ENCODE measurements at places on chromosomes 2 and 18.

- DNase-seq, result no peak
These were observed 65.1 kb downstream of the ADD2 start for GRCh38 chr2:70702711-70703395.

GRCh38 chr2:73746015-73746876, 9.1 kb upstream of the TPRKB start:
- DNase-seq, result no peak

GRCh38 chr2:201403880-201404279, 46.7 kb upstream of the FLACC1 start:
- peak; percentile 71 for DNase-seq

DNA sequence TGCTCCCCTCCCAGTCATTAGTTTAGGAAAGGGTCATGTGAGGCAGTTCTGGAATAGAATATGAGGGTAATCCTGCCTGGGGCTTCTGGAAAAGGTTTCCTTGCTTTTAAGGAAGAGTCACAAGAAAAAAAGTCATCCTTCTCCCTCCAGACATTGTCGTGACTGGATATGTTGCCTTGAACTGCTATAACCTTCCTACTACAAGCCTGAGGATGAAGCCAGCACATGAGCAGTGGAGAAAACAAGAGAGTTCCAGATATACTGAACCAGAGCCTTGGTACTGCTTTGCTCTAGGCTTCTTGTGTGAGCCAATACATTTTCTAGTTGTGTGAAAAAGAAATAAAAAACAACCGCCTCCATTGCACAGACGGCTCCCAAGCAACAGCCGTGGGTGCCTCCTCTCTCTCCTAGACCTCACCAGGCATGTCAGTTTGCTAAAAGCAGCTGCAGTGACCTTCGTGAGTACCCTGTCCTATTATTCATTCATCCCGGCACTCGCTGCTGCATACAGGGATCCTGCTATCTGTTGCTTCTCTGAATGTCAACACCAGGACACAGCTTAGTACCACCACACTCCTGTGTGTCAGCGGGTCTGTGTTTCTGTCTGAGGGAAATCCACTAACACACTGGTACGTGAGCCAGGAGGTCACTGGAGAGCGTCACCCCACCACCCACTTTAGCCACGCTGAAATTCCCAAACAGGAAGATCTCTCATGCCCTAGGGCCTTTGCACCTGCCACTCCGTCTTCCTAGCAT, 186.7 kb downstream of the KLHL29 start:
- no peak for DNase-seq

- no peak for DNase-seq
These were observed 30.7 kb downstream of the CNGA3 start for GRCh38 chr2:98376996-98377395.

DNA sequence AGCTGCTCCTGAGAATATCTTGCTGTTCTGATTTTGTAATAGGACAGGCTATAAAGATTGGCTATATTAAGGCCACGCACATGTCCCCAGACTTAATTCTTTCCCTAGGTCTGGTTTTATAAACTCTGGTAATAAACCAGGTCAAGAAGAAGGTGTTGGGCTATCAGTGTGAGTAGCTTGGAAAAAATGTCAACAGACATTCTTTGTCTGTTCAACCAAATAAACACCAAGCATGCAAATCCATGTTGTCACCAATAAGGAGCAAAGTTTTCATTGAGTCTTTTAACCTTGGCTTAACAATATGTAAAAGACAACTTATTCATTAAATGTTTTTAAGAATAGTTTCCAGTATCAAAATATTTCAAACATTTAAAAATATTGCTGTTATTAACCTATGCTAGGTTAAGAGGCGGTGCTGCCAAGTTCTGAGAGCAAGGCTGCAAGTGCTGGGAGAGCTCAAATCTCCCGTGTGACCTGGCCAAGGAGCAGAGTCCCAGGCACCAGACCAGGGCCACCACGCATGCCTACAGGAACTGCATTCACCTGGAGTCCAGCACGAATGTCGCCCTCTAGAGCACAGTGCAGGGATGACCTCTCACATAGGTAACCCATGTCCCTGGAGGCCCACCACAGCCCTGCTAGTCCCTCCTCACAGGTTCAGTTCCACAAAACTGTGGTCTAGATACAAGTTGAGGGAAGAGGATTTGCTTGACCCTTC, 120.5 kb upstream of the POU3F3 start:
- no peak for DNase-seq

DNA sequence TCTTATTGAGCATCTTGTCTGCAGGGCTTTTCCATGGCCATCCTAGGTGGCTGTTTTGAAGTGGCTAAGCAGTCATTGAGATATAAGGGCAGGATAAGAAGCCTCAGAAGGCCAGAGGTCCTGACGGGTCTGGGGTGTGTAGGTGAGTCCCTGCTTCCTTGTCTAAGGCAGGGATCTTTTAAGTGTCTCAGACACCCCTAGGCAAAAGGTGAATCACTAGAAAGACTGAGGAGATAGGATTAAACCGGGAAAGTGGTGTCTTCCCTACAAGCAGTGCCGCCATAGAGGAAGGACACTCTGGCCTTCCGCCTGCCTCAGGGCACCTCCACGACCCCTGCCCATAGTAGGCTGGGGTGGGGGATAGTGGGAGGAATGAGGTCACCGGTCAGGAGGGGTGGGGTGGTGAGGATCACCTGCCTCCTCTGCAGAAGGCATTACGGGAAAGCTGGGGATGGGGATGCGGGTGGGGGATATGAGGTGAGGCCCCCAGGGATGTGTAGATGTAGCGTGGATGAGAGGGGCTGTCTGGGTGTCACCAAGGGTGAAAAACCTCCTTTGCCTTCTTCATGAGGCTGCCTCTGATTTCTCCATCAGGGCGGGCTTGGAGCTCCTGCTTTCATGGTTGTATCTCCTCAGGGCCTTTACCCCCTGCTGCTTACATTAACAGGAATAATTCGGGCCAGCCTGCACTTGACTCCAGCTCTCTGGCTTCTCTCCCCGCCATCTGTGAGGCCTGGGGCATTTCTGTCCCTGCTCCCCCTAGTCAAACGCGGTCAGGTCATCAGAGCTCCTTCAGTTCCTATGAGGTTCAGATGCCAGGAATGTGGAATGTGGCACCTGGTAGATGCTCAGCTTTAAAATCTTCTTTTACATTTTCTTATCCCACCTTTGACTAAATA, 244.0 kb downstream of the DYSF start:
- no peak for DNase-seq

DNA sequence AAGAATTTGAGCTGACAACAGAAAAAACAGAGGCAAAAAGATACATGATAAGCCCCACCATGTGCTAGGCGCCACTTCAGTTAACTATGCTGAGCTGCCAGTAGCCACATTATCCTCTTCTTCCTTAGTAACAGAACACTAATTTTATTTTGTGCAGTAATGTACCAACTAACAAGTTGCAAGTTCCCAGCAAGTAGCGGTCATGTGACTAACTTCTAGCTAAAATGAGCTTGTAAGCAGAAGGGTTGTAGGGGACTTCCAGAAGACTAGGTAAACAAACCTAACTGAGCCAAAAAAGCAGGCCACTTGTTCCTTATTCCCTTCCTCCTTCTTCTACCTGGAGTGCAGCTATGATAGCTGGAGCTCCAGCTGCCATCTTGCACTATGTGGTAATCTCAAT, 75.5 kb downstream of the DTNB start:
- DNase-seq, result no peak

DNA sequence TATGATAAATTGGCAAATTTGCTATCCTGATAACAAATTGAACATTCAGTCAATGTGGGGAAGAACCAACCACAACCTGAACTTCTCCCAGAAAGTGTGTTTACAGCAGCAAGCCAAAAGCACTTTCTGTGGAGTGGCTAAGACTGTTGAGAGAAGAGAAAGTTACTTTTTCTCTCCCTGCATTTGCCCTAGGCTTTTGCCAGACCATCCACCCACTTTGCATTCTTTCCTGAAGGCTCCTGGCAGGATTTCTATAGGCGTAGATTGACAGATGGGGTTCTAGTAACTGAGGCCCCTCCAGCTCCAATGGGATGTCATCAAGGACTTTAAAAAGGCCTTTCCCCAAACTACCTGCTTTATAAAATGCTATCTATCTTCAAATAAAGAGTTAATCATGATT, 215.2 kb downstream of the GULP1 start:
- DNase-seq, result no peak

GRCh38 chr2:236205867-236206645, 37.9 kb upstream of the GBX2 start:
- no peak for DNase-seq

DNA sequence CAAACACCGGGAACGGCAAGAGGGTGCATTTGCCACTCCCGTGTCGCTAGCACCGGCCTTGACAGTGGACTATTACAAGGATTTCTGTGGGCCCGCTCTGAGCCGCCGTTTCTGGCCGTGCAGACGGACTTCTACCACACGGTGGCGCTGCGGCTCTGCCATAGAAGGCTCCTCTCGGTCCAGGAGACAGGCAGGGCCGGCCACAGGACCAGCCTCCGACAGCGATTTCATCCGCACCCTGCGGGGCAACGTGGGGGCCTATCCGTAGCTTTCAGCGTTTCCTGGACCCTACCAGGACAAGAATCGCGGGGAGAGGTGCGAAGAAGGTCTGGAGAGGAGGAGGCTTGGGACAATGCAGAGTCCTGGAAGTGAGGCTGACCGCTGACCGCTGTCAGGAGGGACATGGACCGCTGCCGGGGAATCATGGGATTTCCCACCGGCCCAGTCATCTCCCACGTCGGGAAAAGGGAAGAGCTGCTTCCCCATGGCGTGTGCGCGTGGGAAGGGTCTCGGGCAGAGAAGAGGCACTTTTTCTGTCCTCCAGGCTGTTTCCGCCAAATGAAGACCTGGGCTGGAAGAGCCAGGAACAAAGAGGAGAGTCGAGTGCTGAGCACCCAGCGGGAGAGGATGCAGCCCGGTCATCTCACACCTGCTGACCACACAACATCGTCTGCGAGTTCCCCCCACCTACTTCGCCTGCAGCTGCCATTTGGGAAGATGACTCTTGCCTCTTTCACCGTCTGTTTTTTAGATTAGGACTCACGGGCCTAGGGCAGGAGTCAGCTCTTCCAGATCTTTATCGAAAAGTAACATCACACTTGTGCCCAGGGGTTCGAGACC, 35.5 kb upstream of the HAAO start:
- peak; percentile 78 for DNase-seq

- no peak for DNase-seq
These were observed 31.4 kb downstream of the POLR1A start for GRCh38 chr2:86074256-86074655.

DNA sequence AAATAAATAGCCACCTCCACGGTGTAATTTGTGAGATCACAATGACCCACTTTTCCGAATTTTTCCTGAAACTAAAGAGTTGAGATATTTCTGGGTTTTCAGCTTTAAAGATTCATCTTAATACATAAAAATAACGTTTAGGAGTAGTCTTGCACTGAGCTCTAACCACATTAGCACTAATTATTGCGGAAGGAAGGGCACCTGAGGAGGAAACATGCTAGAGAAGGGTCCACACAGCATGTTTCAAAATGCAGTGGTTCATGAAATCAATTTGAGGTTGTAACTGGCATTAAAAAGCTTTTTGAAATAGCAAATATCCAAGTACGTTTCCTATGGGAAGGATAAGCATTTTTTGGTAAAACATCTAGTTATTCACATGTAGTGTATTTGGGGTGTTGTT, 8.4 kb downstream of the INPP4A start:
- DNase-seq, result no peak

GRCh38 chr2:217060516-217060915, 200.7 kb upstream of the TNP1 start:
- no peak for DNase-seq

- no peak for DNase-seq
These were observed 24.5 kb upstream of the KCNK3 start for GRCh38 chr2:26668041-26668440.

- no peak for DNase-seq
These were observed 47.6 kb downstream of the COL5A2 start for GRCh38 chr2:189131991-189132390.

DNA sequence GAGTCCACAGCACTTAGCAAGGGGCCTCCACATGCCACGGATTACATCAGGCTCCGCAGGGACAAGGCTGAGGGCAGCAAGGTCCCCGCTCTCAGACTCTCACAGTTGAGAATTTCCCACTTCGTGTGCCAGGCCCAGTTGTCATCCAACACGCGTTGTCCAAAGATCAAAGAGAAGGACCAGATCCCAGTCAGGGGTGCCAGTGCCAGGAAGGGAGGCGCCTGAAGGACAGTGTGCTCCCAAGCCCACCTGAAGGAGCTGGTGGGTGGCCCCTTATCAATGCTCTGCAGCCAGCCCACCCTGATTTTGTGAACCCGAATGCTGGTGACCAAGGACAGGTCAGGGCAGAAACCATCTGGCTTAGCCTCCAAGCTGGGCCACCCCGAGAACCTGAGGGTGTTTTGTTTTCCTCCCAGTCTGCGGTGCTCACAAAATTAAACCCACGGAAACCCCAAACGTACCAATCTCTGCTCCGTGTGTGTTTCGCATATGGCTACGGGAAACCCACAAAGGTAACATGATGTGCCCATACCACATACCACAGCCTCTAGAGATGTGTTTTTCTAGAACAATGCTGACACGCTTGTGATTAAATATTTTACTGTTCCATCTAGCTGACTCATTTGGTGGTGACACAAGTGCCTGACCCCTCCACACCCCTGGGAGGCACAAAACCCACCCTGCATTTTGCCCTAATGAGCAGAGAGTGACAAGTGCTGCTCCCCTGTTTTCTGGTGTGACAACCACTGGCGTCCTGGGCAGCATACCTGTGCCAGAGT, 24.5 kb downstream of the CRACDL start:
- DNase-seq, result no peak

DNA sequence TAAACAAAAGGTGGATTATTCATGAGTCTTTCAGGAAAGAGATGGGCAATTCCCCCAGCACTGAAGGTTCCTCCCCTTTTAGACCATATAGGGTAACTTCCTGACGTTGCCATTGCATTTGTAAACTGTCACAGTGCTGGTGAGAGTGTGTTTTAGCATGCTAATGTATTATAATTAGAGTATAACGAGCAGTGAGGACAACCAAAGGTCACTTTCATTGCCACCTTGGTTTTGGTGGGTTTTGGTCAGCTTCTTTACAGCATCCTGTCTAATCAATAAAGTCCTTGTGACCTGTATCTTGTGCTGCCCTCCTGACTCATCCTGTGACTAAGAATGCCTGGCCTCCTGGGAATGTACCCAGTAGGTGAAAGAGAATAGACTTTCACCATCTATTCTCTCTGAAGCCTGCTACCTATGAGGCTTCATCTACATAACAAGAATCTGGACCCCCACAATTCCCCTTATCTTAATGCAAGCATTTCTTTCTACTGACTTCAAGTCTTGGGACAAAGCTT, 148.7 kb downstream of the CABLES1 start:
- DNase-seq, result peak; percentile 38

All from fibroblast of skin of right quadriceps (primary cell).